Cortex of kidney (tissue), 1 donor: ENCODE measurements at places on chromosomes 7 and 10.
A peak's percentile ranks its signal among the peaks of the same experiment; 100 is the strongest.

DNA sequence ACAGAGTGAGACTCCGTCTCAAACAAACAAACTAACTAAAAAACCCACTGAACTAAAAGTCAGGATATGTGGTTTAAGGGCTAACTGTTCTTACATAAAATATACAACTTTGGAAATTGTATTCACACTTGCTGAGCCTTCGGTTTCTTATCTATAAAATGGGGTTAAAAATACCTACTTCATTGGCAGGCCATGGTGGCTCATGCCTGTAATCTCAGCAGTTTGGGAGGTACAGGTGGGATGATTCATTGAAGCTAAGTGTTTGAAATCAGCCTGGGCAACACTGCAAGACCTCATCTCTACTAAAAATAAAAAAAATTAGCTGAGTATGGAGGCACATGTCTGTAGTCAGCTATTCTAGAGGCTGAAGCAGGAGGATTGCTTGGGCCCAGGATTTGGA lies 115.4 kb upstream of the KLF6 start:
- no peak for DNase-seq

GRCh38 chr10:79502561-79503309 lies 9.6 kb upstream of the EIF5AL1 start:
- no peak for DNase-seq

- no peak for DNase-seq
These were observed 156.2 kb upstream of the PTER start for GRCh38 chr10:16280595-16280994.

- DNase-seq = no peak
These were observed 78.5 kb upstream of the ADCY1 start for GRCh38 chr7:45495618-45496017.

DNA sequence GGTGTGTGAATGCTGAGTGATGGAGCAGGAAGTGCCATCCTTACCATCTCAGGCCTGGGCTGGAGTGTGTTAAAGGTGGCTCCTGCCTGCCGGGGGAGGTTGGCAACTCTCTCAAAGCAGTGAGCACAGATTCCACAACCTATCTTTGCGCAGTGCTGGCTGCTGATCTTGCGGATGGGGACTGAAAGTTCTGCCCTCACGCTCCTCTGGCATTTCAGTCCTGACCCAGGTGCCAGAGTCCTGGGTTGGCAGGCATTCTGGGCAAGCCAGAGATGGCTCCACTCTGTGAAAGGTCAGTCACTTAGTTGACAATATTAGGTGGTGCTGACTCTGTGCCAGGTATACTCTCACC lies 315.5 kb downstream of the RPS24 start:
- DNase-seq = no peak

DNA sequence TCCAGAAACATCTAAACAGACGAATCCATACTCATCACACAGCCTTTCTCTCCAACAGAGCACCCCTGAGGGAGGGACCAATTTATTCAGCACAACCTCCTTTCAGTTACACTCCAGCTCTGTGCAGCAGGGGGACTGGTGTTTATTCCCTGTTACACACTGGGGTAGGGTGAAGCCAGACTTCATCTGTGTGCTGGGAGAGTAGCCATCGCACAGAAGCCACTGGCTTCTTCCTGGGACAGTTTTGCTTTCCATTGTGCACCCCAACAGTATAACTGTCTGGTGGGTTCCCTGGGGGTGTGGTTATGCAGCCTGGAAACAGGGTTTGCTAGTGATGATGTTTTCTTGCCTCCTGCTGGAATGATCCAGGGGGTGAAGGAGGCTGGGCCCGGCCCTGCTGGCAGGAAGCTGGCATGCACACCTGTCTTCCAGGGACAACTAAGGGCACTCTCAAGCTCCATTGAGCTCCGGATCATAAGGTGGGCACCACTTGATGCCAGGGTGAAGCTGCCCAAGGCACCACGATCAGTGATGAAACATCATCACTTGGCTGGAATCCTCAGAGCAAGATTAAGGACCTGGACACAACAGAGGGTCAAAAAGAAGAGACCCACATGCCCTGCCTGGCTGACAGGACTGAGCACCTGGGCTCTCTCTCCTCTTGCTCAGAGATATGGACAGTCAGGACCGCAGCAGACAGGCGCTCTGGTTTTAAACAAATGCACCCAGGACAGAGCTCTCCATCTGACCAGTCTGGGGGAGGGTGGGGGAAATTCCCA lies 293.2 kb downstream of the GRID1 start:
- no peak for DNase-seq

DNA sequence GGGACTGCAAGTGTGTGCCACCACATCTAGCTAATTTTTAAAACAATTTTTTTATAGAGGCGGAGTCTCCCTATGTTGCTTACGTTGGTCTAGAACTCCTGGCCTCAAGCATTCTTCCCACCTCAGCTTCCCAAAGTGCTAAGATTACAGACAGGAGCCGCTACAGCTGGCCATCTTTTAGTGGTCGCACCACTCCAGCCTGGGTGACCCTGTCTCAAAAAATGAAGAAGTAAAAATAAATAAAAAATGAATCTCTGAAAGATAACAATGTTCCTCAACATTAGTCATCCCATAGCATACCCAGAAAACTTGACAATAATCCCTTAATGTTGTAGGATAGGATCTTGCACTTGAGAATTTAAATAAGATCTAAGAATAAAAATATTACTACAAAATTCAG lies 18.2 kb downstream of the WBP1L start:
- DNase-seq = no peak

GRCh38 chr10:26703096-26703495 lies 5.6 kb downstream of the PDSS1 start:
- no peak for DNase-seq

DNA sequence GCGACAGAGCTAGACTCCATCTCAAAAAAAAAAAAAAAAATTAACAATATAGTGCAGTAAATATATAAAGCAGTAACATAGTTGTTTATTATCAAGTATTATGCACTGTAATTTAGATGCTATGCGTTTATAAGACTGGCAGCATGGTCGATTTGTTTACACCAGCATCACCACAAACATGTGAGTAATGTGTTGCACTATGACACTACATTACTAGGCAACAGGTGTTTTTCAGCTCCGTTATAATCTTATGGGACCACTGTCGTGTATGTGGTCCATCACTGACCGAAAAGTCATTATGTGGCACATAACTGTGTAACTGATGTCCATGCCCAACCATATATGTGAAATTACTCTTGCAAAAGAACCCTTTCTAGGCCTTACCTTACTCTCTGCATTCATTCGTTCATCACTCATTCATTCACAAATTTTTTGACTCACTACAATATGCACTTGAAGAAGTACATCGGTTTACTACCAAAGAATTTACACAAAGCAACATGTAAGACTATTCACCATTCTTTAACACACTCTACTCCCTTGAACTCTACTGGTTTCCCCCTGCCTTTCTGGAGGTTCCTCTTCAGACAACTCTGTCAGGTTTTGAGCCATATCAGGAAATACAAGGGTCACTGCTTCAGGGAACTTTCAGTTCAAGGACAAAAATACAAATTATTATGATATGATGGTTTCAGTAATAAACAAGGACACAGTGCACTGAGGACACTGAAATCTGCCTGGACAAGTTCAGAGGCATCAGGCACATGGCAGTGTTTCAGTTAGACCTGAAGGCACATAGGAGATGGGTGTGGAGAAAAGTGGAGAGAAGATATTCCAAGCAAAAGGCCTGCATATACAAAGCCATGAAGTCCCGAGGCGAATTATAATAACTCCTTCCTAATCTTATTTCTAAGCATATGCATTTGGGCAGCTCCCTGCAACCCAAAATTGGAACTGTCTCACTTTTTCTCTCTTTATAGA lies 17.4 kb downstream of the ITGB1 start:
- DNase-seq = no peak

- DNase-seq = no peak
These were observed 225.0 kb downstream of the CELF2 start for GRCh38 chr10:11242443-11243387.

- no peak for DNase-seq
These were observed 5.7 kb upstream of the OR2F2 start for GRCh38 chr7:143929224-143929920.

DNA sequence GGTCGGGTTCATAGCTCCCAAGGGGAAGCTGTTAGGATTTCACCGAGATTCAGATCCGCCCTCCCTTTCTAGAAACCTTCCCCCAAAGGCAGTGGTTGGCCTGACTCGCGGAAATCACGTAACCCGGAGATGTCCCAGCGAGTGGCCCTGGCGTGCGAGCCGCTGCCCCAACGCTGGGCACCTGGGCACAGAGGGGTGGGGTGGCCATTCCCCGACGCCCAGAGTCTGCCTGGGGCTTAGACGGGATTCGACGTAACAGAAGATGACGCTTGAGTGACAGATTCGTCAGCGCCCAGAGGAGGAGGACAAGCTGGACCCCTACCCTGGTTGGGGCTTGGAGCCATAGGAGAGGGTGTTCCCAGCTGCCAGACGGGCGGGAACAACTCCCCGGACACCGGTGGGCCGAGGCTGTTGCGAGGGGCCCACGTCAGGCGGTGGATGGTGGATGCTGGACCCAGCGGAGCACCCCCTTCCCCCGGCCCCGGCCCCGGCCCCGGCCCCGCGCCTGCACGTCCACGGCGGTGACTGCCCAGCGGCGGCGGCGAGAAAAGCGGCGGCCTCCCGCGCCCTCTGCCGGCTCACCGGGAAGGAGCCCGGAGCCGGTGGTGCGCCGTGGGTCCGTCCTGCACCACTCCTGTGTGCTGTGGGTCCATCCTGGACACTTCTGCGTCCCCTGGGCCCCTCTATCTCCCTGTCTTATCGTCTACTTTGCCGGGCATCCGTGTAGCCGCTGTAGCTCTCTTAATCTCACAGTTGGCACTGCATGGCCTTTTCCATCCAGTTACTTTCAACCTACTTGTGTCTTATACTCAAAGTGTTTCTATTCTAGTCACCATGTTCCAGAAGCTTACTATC lies 35.4 kb upstream of the KNDC1 start:
- DNase-seq = no peak

- no peak for DNase-seq
These were observed 28.2 kb upstream of the C10orf53 start for GRCh38 chr10:49651039-49651835.

DNA sequence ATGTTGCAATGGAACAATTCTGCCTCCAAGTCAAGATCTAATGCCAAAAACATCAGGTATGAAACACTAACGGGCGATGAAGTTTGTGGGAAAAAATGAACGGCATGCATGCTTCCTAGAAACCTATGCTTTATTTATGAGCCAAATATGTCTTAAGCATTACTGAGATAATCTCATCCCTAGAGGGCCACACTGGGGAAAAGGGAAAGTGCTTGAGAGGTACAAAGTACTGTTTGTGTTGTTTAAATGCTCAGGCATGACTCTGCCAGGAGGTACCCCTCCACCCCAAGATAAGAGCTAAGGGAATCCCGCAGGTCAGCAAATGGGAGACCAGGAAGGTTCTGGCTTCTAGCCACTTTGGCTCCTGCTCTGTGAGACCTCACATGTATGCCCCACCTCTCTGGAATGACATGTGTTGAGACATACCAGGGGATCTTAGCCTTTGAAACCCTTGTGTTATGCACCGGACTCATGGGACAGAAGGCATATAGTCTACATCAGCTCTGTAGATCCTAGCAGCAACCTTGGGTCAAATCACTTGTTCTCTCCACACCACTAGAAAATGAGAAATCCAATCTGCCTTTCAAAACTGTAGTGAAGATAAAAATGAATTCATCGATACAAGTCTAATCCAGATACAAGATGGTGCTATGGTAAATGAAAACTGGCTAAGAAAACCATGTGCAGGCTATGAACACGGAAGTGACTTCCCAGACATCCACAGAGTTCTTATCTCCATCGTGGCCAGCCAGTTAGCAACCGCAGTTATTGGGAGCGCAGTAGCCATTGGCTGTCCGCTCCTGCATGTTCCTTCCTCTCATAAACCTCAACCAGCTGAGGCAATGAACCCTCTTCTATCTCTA lies 61.0 kb downstream of the CREB3L2 start:
- no peak for DNase-seq

GRCh38 chr7:44210107-44210506 lies 9.3 kb downstream of the YKT6 start:
- DNase-seq = no peak

DNA sequence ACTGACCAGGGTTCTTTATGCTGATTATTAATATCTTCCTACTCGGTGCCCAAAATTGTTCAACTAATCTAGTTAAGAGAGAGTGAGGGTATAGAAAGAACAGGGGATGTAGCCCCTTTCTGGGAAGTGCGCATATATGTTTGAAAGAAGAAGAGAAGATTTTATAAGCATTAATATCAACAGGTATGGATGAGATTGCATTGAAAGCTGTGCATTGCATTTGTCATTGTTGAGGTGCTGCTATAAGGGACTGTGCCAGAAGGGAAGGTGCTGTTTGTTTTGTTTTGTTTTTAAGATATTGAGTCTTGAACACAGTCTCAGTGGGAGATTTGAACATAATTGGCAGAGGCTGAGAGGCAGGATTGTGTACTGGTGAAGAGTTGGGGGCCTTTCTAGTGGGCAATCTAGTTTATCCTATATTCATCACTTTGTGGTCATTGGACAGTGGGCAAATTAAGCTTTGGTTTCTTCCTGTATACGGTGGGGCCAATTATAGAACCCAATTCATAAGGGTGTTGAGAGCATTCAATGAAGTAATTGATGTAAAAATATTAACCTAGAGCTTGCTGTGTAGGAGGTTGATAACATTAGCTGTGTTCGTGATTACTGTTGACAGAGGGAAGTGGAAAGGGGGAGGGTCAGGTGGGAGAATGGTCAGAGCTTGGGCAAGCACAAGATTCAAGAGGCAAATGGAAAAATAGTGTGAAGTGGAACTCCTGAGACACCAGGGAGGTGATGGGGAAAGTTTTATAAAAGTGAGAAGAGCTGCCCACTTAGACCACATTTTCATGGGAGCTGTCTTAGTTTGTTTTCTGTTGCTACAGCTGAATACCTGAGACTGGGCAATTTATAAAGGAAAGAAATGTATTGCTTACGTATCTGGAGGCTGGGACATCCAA lies 19.9 kb upstream of the PCGF5 start:
- no peak for DNase-seq

GRCh38 chr7:134327896-134328295 lies 11.2 kb upstream of the SLC35B4 start:
- no peak for DNase-seq

DNA sequence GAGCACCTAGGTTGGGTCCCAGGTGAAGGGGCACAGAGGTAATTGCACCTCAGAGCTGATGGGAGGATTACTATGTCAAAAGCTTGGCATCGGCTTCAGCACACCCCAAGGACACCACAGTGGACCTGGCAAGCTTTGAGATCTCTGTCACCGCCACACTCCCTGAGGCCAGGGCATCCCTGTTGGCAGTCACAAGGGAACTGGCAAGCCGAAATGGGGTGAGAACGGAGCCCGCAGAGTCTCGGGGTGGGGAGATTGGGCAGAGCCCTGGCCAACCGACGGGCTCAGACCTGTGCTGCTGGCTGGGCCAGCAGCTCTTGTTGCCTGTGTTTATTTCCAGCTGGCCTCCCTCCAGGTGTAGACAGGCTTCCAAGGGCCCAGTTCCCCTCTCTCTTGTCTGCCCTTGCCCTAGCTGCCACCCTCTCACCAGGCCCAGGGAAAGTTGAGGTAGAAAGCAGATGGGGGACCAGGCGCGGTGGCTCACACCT lies 2.5 kb downstream of the HSPB1 start:
- DNase-seq = peak; percentile 19
